ENCODE measurements at places on chromosomes 7 and 10.

DNA sequence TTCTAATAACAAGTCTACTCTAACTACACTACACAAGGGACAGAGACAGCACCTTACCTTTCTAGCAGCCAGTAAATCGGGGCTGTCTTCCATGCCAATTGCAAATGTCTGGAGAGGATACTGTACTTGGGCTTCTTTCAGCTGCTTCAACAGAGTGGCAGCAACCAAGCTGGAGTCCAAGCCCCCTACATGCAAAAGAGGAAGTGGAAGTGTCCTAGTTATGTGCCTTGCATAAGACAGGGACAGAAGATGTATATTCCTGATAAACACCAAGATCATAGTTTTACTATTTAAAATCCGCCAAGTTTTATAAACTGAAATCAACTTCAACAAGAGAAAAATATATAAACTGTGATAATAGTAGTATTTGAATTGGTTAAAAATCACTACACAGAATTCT is 14.0 kb downstream of the ASNS start:
- no peak for DNase-seq

GRCh38 chr10:4656576-4657194 is 169.3 kb upstream of the AKR1E2 start:
- peak; percentile 41 for DNase-seq

GRCh38 chr7:120802751-120803150 is 55.2 kb downstream of the TSPAN12 start:
- no peak for DNase-seq

GRCh38 chr7:1670894-1671593 is 967 bp downstream of the ELFN1 start:
- no peak for DNase-seq

DNA sequence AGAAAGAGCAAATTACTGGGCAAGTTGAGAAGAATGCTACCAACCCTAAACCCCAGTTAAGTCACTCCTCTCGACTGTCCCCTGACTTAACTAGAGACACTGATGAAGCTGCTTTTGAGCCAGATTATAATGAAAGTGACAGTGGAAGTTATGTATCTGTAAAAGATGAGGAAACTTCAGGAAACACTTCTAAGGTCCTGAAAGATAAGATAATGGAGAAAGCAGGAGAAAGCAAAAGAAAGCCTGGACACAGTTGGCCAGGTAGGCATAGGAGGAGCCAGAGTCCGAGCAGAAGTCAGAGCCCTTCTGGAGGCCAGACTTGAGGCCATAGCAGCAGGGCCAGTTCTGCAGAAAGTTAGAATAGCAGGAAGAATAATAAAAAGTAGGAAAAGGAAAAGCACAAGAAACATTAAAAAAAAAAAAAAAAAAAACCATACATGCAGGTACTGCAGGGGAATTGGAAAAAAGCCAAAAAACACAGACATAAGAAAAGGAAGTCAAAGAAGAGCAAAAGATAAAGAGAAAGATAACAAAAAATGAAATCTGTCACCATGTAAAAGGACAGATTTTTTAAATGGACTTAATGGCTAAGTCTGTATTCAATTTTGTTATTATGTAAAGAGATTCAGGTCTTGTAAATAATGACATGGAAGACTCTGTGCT is 101.0 kb upstream of the KCNMA1 start:
- no peak for DNase-seq

- no peak for DNase-seq
Measured at GRCh38 chr10:99661377-99661763, 2.1 kb downstream of the ENTPD7 start.

DNA sequence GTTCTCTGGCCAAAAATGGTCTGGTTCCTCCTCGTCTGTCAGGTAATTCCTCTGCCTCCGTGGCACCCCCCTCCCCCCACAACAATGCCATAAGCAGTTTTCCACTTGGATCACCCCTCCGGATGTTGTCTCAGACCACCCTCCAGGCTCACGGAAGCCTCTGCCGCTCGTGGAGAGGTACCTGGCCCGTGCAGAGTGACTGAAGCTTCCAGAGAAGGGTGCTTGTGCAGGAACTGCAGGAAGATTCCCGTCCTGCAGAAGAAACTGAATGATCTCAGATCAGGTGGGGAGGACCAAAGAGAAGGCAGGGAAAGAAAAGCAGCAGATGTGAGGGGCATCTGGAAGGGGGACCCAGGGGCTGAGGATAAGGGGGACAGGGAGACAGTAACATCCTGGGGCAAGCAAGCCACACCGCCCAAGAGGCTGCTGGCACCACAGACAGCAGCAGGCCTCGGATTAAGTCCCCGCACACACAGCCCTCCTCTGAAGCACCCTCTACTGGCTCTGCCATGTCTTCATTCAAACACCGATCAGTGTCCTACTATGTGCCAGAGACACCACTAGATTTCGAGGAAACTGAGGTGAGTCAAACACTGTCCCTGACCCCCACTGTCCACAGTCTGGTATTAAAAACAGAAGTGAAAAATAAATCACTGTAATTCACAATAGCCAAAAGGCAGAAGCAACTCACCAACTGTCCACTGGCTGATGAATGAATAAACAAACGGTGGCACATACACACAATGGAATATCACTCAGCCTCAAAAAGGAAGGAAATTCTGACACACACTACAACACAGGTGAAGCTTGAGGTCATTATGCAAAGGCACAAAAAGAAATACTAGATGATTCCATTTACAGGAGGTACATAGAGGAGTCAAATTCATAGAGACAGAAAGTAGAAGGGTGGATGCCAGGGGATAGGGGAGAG is 26.4 kb downstream of the KIAA1549 start:
- DNase-seq = no peak

GRCh38 chr10:21584834-21585530 is 51.0 kb downstream of the MLLT10 start:
- DNase-seq = no peak

DNA sequence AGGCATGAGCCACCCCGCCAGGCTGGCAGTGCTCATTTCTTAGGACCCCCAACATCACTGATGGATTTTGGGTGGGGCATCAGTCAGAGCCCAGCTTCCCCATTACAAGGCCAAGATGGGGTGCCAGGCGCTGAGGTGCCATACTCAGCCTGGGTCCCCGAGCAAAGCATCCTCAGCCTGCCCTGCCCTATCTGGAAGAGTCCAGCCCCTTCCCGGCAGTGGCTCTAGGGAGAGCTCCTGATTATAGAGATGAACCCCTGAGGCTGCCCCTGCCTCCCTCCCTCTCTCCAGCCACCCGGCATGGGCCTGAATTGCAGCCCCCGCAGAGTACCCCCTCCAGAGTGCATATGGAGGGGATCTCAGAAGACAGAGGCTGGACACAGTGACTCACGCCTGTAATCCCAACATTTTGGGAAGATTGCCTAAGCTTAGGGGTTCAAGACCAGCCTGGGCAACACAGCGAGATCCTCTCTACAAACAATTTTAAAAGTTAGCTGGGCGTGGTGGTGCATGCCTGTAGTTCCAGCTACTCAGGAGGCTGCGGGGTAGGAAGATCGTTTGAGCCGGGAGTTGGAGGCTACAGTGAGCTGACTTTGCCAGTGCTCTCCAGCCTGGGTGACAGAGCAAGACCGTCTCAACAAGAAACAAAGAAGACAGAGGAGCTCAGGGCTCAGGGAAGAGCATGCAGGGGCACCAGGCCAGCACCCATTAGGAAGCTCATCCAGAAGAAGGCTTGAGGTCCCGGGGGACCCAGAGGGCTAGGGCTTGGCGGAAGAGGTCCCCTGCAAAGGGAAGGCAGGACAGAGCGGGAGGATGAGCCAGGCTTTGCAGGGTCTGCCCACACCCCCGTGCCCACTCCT is 13.3 kb downstream of the LAT2 start:
- DNase-seq = no peak

- no peak for DNase-seq
Measured at GRCh38 chr10:132115732-132116131, 50.0 kb downstream of the JAKMIP3 start.

GRCh38 chr7:111718886-111719285 is 156.6 kb upstream of the IMMP2L start:
- no peak for DNase-seq

DNA sequence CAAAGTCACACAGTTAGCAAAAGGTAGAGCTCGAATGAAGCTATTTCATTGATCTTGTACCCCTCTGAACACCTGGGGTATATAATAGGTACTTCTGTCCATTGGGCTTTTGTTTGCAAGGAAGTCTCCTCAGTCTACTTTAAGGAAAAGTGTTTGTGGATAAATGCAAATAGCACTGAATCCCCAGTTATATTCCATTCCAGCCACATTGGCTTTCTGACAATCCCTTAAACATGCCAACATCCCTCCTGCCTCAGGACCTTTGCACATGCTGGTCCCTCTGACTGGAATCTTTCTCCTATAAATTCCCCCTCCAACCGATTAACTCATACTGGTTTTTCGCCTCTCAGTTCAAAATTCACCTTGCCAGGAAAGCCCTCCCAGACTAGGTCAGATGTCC is 17.1 kb downstream of the DUSP5 start:
- no peak for DNase-seq

- no peak for DNase-seq
Measured at GRCh38 chr10:99926925-99927720, 82.6 kb downstream of the DNMBP start.

DNA sequence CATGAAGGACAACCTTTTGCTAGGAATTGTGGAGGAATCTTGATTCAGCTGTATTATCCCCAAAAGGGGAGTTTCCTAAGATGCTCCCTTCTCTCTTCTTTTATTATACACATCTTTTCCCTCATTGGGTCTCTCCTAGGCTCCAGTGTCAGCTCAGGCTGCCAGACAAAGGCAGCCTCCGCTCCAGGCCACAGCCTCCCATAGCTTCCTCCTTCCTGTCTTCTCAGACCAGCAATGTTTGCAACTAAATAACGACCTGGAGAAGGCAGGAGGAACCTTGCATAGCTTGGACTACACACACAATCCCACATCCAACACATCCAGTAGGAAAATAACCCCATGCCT is 12.3 kb downstream of the SFXN3 start:
- no peak for DNase-seq

DNA sequence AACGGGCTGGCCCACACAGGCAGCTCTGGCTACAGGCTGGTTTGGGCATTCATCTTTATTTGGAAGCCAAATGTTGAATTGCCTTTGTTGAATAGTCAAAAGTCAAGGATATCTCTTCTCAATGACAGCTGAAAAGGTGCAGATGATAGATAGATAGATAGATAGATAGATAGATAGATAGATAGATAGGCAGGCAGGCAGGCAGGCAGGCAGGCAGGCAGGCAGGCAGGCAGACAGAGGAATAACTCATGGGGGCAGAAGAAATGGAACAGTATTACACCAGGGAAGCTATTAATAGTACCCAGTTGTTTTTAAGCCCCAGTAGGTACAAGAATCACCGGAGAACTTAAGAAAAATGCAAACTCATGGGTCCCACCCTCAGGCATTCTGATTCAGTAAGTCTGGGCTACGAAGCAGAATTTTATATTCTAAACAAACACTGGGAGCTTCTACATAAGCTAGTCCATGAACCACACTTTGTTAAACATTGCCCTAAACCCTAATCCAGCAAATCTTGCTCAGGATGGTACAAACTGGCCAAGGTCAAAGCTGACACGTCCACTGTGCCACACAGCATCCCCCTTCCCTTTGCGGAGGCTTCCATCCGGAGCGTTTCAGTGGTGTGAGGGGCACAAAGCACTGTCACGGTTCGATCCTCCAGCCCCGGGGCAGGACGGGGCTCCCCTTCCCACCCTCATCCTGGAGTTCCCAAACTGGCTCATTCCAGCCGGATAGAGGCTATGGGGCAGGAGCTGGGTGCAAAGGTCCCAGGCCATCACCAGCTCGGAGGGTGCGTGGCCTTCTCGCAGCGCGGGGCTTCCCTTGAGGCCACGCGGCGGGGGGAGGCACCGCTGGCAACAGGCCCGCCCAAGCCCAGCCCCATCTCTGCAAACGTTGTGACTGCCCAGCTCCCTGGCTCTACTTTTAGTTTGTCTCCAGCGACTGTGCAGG is 6.7 kb downstream of the PRKAG2 start:
- DNase-seq = no peak

DNA sequence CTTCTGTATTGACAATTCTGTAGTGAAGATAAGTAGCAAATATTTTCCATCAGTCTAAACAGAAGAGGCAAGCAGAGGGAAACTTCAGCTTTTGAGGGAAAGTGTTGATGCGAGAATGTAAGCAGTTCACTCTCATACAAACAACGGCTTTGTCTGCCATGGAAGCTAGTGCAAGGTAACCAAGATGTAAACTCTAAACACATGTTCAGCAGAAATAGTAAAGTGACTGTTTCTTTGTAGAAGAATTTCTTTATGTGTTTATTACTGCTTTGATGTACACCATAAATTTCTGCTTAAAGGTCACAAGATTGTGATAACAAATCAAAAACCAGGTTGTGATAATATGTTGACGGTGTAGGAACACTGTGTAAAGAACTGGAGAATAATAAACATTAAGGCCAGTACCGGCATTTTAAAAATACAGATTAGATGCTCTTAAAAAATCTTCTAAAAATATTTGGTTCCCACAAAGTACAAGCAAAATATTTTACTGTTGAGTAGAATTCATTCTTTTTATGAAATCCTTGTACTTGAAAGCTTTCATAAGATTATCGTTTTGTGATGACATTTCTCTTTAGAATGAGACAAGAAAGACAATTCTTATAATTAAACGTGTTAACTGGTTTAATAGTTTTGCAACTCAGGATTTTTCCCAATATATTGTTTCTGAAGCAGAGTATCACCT is 34.2 kb downstream of the SEMA3C start:
- DNase-seq = no peak

DNA sequence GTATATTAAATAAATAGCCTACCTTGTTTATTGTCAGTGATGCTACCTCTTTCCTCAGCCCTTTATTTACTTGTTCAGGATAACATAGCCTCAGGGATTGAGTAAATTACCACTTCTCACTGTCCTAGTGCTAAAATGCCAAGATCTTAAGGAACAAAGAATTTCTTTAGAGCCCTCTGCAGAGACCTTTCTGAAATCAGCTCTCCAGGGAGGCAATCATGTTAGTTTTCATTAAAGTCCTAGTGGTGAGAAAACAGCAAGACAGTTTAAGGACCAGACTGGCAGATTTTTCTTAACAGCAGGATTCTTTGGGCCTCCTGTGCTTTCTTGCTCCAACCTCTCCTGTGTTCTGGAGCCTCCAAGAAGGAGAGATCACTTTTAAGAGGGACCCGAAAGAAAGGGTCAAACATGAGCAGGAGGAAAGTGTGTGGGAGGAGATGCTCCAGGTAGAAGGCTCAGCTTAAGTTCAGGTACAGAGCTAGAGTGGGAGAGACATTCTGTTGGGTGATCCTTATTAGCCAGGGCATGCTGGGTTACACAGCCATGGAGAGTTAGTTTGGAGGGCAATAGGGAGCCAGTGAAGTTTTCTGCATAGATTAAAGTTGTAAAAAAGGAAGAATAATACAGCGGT is 1.2 kb upstream of the PLCE1 start:
- DNase-seq = no peak

- peak; percentile 16 for DNase-seq
Measured at GRCh38 chr10:110641256-110641655, 2.9 kb upstream of the RBM20 start.

DNA sequence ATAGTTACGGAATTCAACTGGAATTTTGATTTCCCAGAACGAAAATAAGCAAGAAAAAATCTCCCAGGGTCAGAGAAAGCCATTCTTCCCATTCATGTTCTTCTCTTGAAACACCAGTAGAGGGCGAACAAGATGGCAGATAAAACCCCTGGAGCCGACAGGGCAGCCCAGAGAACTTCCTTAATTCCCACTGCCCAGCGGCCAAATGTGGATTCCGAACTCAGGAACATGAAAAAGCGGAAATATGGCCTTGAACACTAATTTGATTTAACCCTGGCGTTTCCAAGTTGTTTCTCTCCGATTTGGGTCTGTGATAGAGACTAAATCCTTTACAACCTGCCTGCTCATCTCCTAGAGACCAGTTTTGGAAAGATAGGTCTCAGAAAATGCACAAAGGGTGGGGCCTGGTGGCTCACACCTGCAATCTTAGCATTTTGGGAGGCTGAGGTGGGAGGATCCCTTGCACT is 100.7 kb upstream of the WAC start:
- DNase-seq = no peak

GRCh38 chr7:12434012-12434642 is 30.5 kb upstream of the VWDE start:
- no peak for DNase-seq
